NCI-H774 (cell line): ENCODE measurements at places on chromosomes 2 and 18.

DNA sequence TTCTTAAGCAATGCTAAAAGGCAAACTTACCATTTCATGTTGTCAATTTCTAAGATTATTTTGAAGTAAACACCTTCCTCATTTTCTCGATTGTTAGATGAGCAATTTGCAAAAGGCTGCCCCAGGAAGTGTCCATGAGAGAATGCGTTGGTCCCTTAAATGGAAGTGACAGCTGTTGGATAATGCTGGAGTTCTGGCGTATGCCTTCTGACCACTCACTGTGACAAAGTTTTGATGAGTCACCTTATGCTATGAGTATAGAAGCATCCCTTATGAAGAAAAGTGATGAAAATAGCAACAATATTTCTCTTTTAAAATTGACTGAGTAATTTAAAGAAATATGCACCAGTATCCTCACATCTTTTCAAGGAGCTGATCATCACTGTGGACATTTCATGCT is 1497.5 kb downstream of the DPP10 start:
- no peak for DNase-seq

- DNase-seq = no peak
Measured at GRCh38 chr2:172082105-172082943, 3.0 kb upstream of the DLX1 start.

GRCh38 chr2:141728886-141729285 is 401.9 kb downstream of the LRP1B start:
- DNase-seq = no peak

DNA sequence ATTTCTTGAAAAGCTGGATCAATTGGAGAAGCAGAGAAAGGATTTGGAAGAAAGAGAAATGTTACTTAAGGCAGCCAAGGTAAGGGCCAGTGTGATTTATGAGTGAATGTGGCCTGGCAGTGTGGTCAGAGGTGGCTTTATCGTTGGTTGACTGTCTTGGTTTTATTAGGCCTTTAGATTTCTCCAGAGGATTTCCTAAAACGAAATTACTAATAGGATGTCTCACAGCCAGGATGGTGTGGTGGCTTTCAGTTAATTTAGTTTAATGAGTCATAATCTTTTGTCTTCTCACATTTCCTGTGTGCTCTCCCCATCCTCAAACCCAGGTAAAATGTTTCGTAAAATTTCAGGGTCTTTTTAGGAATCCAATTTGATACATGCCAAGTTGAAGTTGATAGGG is 100.8 kb downstream of the TAF4B start:
- DNase-seq = no peak

- DNase-seq = peak; percentile 86
Measured at GRCh38 chr2:175004980-175005732, at the start of gene CHN1. TSS of gene CHN1 (minus strand) at chr2:175005381. CDS start at chr2:175004912, 469 bp downstream.

GRCh38 chr2:149456285-149456684 is 125.9 kb downstream of the LYPD6 start:
- no peak for DNase-seq

DNA sequence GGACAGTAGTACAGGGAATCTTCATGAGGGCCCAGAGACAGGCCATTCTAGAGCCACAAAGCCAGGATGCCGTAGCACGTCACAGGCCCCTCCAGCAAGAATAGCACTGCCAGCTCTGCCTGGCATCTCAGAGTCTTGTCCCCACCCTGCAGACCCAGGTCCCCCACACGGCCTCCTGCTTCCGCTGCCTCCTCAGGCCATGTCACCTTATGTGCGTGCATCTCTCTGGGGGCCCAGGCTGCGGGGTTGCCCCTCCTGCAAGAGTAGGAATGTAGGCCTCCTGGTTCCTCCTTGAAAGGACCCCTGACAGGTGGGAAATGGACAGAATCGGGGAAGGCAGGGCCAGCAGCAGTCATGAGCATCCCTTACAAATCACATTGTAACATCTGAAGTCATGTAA is 49.8 kb downstream of the ADI1 start:
- no peak for DNase-seq

GRCh38 chr18:42980426-42980825 is 135.1 kb downstream of the RIT2 start:
- no peak for DNase-seq

- DNase-seq = no peak
Measured at GRCh38 chr2:36579297-36579664, 18.7 kb downstream of the FEZ2 start.

GRCh38 chr2:211498551-211499205 is 942.3 kb downstream of the CPS1 start:
- no peak for DNase-seq

GRCh38 chr2:113291191-113291590 is 12.5 kb upstream of the PAX8 start:
- no peak for DNase-seq

- no peak for DNase-seq
Measured at GRCh38 chr2:205858881-205859441, 176.7 kb downstream of the NRP2 start.

- no peak for DNase-seq
Measured at GRCh38 chr2:221606424-221606823, 34.3 kb upstream of the EPHA4 start.

- no peak for DNase-seq
Measured at GRCh38 chr2:73131807-73132206, 19.1 kb upstream of the RAB11FIP5 start.

DNA sequence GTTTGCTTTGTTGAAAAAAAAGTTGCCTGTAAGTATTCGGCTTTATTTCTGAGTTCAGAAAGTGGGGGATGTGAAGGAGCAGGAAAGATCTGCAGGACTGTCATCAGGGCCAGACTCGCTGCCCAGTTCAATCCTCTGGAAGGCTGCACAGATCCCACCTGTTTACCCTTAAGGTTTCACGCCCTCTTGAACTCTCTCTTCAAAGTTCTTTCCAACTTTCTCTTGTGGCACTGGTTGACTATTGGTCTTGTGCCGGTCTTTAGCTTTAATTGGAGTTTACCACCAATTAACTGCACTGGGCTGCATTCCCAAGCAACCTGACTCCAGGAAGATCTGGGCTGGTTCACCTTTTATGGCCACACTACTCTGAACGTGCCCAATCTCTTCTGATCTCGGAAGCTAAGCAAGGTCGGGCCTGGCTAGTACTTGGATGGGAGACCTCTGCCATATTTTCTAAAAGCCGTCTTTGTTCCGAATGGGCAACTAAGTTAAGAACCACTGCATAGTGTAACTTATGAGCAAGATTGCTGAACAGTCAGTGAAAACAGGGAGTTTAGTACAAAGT is 495.0 kb downstream of the DPP10 start:
- DNase-seq = no peak

DNA sequence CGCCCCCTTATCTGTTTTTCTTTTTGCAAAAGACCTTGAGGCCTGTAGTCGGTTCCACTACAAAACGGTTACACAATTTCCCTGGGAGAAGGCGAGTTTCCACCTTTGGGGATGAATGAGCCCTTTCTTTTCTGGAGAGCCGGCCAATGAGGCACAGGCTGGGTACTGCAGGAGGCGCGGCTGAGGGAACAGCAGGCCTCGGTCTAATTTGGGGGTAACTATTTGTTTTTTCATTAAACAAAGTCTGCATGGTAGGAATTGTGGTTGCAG is 129.2 kb downstream of the MYCN start:
- DNase-seq = no peak

DNA sequence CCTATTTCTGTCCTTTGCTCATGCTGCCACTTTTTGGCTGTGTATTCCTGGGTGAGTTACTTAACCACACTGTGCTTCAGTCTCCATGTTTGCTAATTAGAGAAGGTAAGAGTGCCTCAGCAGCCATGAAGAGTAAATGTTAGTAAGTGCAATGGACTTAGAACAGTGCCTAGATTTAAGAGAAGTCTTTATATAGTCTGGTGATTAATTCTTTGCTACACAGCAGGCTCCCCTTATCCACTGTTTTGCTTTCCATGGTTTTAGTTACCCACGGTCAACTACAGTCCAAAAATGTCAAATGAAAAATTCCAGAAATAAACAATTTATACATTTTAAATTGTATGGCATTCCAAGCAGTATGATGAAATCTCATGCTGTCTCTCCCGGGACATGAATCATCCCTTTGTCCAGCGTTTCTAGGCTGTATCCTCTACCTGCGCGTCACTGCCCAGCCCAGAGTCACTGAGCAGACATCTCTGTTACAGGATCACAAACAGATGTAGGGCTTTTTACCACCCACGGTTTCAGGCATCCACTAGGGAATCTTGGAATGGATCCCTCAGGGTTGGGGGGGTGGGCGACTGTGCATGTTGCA is 91.0 kb downstream of the CTIF start:
- DNase-seq = no peak

- no peak for DNase-seq
Measured at GRCh38 chr2:209323738-209324137, 100.1 kb upstream of the MAP2 start.

GRCh38 chr2:209253544-209253943 is 170.3 kb upstream of the MAP2 start:
- no peak for DNase-seq

- DNase-seq = no peak
Measured at GRCh38 chr2:216700781-216701180, 5.4 kb upstream of the IGFBP5 start.

DNA sequence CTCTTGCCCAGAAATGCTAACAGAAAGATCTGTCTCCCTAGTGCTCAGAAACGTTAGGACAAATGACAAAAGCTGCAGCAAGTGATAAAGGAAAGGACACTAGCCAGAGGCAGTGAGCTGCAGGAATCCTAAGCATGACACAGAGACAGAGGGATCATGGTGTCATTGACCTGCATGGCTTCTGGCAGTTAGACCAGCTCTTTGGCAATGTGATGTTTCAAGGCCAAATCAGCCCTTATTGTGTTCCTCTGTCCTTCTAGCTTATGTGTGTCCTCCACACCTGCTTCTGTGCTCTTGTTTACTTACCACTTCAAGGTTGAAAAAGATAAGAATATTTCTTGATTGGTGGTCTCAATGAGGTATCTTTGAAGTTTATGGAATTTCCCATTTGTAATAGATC is 120.8 kb downstream of the RHBDD1 start:
- no peak for DNase-seq

- no peak for DNase-seq
Measured at GRCh38 chr18:26482569-26482968, 65.8 kb downstream of the KCTD1 start.

GRCh38 chr2:49861821-49862220 is 707.5 kb upstream of the FSHR start:
- DNase-seq = no peak

DNA sequence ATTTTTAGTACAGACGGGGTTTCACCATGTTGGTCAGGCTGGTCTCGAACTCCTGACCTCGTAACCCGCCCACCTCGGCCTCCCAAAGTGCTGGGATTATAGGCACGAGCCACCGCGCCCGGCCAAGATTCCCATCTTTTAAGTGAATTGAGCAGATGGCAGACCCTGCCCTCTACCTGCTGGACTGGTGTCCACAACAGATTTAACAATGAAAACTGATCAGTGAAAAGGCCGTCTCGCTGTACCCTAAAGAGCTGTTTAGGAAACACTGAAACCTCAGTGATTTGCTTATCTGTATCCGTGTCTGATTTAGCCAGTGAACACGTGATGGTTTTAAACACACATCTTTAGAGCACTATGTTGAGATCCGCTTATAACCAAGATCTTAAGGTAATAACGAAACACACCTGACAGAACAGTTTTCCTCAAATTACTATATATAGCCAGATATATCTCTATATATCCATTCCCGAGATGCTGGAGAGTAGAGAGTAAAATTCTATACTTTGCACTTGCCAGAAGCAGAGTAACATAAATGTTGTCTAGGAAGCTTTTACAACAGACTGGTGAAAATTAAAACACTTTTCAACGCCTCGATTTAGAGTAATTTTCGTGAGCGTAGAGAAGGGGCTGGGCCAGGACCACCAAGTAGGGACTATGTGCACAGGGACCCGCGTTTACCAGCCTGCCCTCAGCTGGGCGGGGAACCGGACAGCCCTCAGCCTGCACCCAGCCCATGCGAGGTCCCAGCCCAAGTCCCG is 594 bp downstream of the FAM161A start:
- DNase-seq = peak; percentile 66

GRCh38 chr2:148593421-148593820 is 51.1 kb upstream of the EPC2 start:
- DNase-seq = no peak

GRCh38 chr18:3002732-3003131 is 10.2 kb downstream of the LPIN2 start:
- no peak for DNase-seq

- DNase-seq = no peak
Measured at GRCh38 chr2:122764014-122764413, 1008.6 kb downstream of the TSN start.

DNA sequence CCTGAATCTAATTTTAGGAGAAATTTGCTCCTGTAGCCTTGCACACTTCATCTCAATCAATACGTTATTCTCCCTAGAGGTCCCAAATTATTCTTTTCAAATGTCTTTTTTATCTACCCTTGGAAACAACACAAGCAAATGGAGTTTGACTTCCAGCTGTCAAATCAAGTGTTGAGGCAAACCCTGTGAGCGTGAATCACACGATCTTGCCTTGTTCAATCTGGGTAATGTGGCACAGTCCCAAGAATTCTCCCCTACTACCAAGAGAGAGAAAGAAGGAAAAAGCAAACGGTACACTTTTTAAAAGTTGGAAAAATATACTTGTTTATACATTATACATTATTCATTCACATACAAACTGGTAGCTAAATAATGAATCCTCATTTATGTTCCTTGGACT is 2035.3 kb upstream of the CELF4 start:
- no peak for DNase-seq

DNA sequence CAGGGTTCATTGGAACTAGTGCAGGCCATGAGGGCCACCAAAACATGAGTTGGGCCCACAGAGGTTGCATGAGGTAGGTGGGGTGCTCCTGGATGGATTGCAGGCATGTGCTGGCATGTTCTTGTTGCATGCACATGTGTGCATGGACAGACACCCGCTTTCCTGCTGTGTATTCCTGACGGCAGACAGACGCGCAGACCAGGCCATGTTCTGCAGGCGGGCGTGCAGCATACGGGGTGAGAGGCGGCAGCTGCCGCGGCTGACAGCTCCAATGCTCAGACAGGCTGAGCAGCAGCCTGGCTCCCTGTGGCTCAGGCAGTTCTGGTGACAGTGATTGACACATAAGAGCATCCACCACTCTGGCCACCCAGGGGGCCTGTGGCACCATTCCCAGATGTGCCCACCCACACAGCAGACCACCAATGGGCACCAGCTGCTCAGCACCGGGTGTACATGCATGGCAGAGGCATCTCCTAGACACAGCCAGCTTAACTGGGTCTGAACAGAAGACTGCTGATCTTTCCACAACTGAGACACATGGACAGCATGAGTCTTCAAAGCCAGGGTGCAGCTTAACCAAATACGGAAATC is 21.2 kb downstream of the HS1BP3 start:
- no peak for DNase-seq

DNA sequence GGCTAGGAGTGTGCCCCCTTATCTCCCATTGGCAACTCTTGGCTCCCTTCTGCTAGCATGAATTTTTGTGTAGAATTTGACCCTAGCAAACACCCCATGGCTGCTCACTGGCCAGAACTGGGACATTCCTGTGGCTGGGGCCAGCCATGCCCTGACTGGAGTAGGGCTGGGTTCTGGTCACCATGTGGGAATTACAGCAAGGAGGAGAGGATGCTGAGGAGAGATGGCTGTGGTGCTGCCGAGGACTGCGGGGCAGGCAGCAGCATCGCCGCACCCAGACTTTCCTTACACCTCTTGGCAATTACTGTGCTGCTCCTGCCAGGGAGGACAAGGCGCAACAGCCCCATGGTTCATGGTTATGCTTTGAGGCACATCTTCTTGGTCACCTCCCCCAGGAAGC is 12.7 kb downstream of the KCNF1 start:
- DNase-seq = no peak
